ENCODE measurements at places on chromosomes 12 and 14.

DNA sequence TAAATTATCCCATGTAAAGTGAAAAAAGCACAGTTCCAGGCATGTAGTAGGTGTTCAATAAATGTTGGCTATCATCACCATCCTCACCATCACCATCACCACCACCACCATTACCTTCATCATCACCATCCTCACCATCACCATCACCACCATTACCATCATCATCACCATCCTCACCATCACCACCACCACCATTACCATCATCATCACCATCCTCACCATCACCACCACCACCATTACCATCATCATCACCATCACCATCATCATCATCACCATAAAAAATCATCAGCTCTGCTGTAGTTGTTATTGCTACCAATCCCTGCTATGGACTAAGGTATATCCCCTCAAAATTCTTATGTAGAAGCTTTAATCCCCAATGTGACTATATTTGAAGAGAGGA is 15.1 kb downstream of the ISCU start:
- DNase-seq = no peak

- no peak for DNase-seq
Observed at GRCh38 chr14:73143003-73143402, 6.7 kb downstream of the PSEN1 start.

- no peak for DNase-seq
Observed at GRCh38 chr14:92956961-92957360, 34.0 kb downstream of the CHGA start.

GRCh38 chr14:100305324-100306100 is 732 bp downstream of the SLC25A29 start:
- peak; percentile 49 for DNase-seq

- no peak for DNase-seq
Observed at GRCh38 chr12:50923361-50924130, 28.8 kb upstream of the HIGD1C start.

- no peak for DNase-seq
Observed at GRCh38 chr14:97065305-97066067, 268.3 kb downstream of the VRK1 start.

DNA sequence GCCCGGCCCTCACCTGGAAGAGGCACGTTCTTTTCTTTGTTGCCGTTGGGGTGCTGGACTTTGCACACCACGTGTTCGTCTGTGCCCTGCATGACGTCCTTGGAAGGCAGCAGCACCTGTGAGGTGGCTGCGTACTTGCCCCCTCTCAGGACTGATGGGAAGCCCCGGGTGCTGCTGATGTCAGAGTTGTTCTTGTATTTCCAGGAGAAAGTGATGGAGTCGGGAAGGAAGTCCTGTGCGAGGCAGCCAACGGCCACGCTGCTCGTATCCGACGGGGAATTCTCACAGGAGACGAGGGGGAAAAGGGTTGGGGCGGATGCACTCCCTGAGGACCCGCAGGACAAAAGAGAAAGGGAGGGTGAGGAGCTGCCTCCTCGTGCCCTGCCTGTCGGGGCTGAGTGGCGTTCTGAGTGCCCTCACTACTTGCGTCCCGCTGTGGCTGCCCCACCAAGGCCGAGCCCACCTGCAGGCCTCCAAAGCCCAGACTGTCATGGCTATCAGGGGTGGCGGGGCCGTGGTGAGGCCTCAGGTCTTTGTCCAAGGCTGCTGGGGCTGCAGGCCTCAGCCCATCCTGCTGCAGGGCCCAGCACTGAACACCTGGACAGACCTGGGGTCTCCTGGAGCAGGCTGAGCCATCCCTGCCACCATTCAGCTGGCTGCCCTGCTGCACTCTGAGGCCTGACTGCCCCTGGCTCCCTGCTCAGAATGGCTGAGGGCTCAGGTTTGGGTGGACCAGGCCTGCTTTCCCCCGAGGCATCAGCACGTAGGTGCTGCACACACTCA is 329.7 kb downstream of the TMEM121 start:
- DNase-seq = no peak

DNA sequence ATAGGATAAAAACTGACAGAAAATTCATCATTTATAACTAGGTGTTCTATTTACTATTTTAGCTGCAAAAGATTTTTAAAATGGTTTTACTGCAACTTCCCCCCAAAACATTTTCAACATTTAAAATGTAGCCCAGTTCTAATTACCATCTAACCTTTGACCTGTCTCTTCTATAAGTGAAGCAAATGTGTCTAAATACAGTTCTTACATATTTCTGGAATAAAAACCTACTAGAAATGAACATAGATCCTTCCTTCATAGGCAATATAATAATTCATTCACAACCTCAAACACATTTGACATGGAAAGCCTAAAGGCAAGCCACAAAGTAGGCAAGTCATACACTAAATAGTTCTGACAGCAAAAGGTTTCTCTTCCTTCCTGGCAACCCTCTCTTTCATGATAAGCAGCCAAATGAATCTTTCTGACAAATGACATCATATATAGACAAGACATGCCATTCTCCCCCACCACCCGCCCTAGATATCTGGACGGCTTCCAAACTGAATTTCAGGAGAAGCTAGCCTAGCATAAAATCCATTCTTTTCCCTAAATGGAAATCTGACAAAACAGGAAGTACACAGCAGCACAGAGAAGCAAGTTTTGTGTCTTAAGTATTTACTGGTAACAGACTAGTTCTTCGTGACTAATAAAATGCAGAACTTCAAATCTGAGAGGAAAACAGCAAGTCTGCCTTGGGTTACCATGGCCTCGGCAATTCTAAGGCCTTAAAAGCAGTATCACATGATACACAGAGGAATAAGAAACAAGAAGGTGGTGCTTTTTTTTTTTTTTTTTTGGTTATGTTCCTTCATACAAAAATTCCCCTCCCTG is 17.2 kb upstream of the ARID4A start:
- DNase-seq = no peak

DNA sequence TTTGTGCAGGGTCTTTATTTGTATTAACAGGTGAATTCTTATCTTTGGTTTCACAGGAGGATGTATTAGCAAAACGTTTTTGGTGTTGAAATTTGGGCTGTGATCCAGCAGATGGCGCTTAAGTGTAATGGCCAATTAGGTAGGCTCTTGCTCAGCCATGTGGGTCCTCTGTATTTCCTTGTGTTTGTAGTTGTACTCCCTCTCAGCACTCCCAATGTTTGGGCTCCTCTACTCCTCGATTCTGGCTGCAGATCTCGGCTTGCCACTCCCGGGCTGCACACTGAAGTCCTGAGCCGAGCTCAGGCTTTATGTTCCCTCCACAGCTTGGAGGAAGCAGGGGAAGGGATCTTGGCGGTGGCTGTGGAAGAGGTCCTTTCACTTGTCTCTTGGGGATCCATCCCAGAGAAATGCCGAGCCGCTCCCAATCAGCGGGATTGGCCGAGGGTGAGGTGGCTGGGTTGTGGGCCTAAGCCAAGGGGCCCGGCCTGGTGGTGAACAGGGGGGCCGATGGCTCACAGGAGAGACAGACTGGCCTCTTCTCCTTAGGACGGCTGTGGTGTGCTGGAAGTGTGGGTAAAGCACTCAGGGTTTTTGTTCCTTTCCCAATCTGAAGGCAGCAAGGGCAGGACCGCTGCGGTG is 133.7 kb downstream of the AEBP2 start:
- DNase-seq = no peak

GRCh38 chr12:113805673-113806072 is 160.5 kb downstream of the RBM19 start:
- DNase-seq = no peak

- DNase-seq = no peak
Observed at GRCh38 chr12:13223179-13223804, 26.8 kb downstream of the EMP1 start.

GRCh38 chr14:33254342-33254741 is 315.7 kb downstream of the NPAS3 start:
- no peak for DNase-seq

GRCh38 chr12:22874151-22874550 is 249.2 kb downstream of the ETNK1 start:
- DNase-seq = no peak

Measured in activated T-helper 1 cell treated with Interleukin-2 at 50 U/mL for 16 hours (primary cell).